COLO829 (cell line): ENCODE measurements at places on chromosomes 13 and 19.

- DNase-seq = no peak
These were observed 47.4 kb downstream of the EFNB2 start for GRCh38 chr13:106488076-106488475.

DNA sequence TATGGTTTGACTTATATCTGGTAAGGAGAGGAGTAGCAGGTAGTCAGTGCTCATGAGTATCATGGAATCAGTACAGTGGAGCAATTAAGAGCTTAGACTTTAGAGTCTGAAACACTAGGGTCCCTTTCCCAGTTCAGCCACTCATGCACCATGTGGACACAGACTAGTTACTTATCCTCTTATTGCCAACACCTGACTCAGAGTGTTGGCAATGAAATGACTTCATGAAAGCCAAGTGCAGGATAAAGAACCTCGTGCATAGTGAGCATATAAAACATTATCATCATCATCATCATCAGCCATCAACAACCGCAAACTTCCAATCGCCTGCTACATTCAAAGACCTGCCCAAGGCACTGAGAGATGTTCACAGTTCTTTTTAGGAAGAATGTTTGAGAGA is 164.2 kb downstream of the FOXO1 start:
- no peak for DNase-seq

- DNase-seq = no peak
These were observed 618 bp downstream of the HAUS8 start for GRCh38 chr19:17074634-17075034.

GRCh38 chr13:20192836-20193161 is at the start of gene GJB2:
Gene GJB2 (minus strand): TSS chr13:20192938. CDS start chr13:20189581, 3,357 bp downstream.
- no peak for DNase-seq

DNA sequence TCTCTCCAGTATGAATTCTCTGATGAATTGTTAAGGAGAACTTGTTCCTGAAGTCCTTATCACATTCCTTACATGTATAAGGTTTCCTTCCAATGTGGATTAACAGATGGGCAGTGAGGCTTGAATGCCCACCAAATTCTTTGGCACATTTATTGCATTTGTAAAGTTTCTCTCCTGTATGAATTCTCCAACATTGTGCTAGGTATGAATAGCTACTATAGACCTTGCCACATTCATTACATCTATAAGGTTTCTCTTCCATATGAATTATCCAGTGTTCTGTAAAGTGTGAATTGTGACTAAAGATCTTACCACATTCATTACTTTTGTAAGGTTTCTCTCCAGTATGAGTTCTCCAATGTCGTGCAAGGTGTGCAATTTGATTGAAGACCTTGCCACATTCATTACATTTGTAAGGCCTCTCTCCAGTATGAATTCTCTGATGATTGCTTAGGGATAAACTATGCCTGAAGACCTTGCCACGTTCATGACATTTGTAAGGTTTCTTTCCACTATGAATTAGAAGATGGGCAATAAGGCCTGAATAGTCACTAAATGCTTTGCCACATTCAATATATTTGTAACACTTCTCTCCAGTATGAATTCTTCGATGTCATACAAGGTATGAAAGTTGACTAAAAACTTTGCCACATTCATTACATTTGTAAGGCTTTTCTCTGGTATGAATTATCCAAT is 20.4 kb downstream of the ZNF578 start:
- no peak for DNase-seq

- DNase-seq = no peak
These were observed 4.7 kb upstream of the PTGIR start for GRCh38 chr19:46629546-46630025.

DNA sequence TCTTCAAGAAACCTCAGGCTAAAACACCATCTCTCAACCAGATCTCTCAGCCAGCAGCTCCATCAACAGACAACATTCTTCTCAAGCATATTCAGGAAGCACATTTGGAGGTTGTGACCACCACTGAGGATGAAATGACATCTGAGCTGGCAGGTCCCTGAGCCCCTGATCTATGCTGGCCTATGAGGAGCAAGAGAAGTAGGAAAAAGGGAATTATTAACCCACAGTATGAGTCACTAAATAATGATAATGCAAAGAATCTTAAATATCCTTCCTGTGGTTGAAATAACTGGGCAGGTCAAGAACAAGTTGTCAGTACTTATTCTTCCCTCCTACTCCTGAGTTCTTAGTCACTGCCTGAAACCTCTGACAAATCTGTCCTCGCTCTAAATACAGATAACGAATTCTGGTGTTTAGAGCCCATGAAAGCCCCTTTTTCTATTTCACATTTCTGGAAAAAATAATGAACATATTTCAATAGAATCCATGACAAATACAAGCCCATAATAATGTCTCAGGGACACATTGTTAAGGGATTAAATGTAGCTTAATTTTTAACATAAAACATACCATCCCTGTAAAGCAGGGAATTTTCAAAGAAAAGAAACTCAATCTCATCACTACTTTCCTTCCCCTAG is 225.8 kb upstream of the IRS2 start:
- DNase-seq = peak; percentile 68

DNA sequence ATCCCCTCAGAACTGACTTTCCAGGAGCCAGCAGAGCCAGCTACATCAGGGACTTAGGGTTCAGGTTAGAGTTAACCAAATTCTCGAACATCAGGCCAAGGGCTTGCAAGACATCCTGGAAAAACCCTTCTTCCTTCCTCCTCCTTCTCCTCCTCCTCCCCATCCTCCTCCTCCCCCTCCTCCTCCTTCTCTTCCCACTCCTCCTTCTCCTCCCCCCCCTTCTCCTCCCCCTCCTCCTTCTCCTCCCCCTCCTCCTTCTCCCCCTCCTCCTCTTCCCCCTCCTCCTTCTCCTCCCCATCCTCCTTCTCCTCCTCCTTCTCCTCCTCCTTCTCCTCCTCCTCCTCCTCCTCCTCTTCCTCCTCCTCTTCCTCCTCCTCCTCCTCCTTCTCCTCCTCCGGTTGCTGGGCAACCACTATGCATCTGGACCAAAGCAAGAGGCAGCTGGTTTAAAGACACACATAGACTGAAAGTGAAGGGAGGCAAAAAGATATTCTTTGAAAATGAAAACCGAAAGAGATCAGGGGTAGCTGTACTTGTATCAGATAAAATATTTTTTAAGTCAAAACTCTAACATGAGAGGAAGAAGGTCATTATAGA is 5.9 kb upstream of the CCL25 start:
- no peak for DNase-seq

- DNase-seq = no peak
These were observed 2.2 kb downstream of the AKT2 start for GRCh38 chr19:40282920-40283319.

DNA sequence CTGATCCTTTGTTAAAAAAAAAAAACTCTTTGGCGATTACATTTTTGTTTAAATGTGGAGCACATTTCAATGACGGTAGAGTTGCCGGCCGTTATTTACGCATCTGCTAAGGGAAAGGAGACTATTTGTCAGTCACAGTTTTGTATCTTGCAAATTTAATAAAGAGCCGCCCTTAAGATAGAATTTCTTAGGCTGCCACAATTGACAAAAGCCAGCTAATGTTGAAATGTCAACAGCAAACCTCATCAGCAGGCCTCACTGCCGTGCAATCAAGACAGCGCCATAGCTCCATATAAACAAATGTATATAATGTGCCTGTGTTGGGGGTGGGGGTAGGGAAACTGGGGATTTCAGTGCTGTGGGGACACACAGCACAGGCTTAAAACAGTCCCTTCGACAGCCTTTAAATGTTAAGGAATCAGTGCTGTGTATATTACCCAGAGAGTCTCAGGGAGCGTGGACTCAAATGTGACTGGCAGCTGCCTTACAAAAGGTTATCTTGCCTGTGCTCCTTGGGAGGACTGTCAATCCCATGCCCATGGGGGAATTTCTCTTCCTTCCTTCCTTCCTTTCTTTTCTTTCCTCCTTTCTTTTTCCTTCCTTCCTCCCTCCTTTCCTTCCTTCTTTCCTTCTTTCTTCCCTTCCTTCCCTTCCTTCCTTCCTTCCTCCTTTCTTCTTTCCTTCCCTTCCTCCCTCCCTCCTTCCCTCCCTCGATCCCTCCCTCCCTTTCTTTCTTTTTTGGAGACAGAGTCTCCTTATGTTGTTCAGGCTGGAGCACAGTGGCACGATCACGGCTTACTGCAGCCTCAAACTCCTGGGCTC is 108.0 kb downstream of the URI1 start:
- no peak for DNase-seq
